ENCODE measurements at places on chromosomes 3 and 15.

- DNase-seq = no peak
These were observed 2.0 kb upstream of the SLC26A6 start for GRCh38 chr3:48637305-48637704.

GRCh38 chr3:179276743-179277142 lies 25.8 kb upstream of the KCNMB3 start:
- no peak for DNase-seq

- no peak for DNase-seq
These were observed 48.9 kb downstream of the PTPRG start for GRCh38 chr3:61610316-61610715.

GRCh38 chr3:169563775-169564059 lies 99.8 kb downstream of the MECOM start:
- DNase-seq = no peak

DNA sequence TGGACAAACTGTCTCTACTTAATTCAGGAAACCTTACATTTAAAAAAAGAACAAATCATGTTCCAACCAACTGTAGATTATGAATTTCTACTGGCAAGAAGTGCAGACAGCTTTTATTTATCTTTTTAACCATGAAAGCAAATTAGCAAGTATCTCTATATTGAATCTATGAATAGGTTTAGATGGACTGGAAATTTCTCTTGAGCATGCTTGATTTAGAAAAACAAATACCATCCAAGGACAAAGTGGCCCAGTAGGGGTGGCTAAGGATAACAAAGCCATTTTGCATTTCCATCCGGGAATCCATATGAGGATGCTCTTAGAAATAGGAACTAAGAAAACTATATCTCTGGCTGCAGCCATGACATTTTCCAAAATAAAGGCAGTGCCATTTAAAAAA lies 150.6 kb downstream of the KCNMB2 start:
- no peak for DNase-seq

DNA sequence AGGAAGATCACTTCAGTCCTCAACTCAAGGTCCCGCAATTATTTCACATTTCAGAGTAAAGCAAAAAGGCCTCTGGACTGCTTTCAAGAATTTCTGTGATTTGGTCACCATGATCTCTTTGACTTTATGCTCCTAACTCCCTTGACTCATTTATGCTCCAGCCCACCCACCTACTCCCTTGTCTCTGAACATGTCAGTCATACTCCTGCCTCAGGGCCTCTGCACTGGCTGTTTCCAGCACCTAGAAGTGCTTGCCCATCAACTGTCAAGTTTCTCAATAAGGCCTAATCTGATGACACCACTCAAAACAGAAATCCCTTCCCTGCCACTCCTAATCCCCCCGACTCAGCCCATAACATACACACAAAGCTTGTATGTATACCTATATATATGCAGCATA lies 36.1 kb upstream of the CSPG5 start:
- no peak for DNase-seq

DNA sequence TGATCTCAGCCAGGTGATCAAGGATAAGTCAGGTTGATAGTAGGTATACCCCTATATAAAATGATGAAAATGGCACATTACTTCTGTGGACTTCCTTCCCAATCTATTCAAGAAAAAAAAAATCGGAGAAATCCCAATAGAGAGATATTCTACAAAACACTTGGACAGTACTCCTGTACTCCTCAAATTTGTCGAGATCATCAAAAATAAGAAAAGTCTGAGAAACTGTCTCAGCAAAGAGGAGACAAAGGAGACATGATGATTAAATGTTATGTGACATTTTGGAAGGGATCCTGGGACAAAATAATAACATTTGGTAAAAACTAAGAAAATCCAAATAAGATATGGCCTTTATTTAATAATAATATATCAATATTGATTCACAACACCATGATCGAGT lies 94.6 kb downstream of the DCLK3 start:
- DNase-seq = no peak

- no peak for DNase-seq
These were observed 4.4 kb upstream of the BRPF1 start for GRCh38 chr3:9727041-9727595.

- no peak for DNase-seq
These were observed 87.3 kb upstream of the OXTR start for GRCh38 chr3:8856721-8857120.

DNA sequence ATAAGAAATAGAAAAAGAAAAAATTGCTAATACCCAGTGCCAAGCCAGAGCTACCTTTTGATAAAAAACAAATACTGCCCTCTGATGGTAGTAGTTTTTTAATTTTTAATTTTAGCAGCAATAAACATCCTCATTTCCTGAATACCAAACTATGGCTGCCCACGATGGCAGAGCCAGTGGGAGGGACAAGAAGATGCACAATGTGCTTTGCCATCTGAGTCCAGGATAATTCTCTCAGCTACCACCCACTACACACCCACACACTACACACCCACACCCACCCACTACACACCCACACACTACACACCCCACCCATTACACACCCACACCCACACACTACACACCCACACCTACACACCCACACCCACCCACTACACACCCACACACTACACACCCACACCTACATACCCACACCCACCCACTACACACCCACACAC lies 17.8 kb downstream of the CEP19 start:
- DNase-seq = no peak

GRCh38 chr3:108292905-108293328 lies 3.4 kb upstream of the HHLA2 start:
- DNase-seq = no peak

DNA sequence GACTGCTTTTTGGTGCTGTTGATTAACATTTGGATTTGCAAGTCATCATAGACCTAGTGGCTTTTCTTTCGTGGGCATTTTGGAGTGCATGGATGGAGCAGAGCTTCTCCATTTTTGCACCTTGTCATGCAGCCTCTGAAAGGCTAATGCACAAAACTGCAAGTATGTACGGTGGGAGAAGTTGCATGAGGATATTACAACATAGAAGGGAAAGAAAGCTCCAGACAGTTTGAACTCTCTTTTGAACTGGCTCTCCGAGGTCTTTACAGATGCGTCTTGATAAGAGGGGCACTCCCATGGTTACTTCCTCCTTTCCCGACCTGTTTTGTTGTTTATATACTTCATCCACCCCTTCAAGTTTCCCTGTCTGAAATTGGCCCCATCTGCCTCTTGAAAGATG lies 147.1 kb upstream of the GBE1 start:
- DNase-seq = no peak

DNA sequence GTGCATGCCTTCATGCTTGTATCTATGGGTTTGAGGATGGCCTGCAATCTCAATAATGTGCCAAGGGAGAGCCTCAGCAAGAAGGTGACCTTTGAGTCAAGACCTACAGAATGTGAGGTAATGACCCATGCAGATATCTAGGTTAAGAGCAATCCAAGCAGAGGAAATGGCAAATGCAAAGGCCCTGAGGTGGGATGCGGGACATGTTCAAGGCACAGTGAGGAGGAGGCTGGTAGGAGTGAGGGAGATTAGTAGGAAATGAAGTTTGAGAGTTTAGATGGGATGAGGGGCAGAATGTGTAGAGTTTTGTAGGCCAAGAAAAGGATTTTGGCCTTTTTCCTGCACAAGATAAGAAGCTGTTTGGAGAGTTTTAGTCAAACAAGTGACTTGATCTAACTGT lies 4.7 kb upstream of the MAP2K5 start:
- no peak for DNase-seq

DNA sequence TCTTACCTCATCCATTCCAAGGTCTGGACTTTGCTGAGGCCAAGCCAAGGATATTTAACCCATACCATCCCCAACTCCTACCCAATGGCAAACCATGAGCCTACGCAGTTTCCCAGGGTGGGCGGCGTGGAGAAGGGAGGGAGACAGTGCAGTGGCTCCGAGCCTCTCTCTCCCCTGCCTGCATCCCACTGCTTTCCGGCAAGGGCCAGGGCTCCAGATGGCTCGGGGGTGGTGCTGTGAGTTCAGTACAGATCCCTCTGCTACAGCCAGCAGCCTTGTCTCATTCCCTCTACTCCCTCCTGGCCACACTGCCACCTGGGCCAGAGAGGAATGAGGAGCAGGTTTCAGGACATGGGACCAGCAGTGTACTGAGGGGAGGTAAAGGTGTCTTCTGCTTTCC lies 44.3 kb upstream of the APEH start:
- DNase-seq = no peak

DNA sequence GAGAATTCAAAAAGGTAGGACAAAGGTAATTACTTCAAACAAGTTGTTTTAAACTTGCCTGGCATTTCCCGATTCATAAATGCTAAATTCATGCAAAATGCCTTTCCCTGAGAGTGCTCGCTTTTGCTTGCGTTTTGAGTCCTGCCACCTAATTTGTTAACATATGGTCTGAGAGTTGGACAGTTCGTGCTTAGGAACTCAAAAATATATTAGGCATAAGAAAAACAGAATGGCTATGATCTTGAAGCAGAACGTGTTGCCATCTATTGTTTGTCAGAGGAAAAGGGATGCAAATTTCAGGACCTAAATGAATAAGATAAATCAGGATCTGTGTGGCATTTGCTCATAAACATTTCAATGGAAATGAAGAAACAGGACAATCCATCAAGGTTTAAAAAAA lies 195.8 kb downstream of the ZMAT3 start:
- no peak for DNase-seq

- DNase-seq = no peak
These were observed 26.4 kb downstream of the NUP210 start for GRCh38 chr3:13393427-13394360.

- DNase-seq = no peak
These were observed 347.4 kb upstream of the ADAMTS9 start for GRCh38 chr3:65035246-65035645.

DNA sequence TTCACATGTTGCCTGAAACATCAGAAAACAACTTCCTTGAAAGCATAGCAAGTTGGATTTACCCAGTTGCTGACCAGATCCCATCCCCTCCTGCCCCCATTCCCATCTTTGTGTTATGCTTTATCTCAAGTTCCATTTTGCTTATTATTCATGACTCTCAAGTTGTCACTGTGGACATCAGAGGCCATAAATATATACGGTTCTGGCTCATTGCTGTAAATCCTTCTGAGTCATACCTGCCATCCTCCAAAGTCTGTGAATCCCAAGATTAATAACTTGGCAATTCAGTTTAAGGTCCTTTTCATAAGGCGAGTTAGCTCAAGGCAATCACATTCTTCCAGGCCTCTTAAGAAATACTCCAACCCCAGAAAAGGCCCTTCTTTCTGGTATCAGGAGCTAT lies 126.2 kb upstream of the C2CD4B start:
- no peak for DNase-seq

DNA sequence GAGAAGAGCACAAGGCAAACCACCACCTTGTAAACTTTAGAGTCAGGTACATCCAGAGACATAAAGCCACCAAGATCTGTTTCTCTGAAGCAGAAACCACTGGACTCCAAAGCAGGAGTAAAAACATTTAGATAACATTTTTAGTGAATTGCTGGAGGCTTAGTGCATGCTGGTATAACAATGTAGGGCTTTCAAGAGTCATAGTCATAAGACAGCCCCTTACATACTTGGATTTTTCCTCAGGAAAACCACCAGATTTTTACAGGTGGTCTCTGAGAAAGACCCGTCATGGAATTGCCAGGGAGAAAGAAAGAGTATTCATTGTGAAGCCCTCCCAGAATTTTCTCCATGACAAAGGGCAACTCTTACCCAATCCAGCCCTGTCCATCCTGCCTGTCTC lies 434.5 kb upstream of the NAALADL2 start:
- DNase-seq = no peak

DNA sequence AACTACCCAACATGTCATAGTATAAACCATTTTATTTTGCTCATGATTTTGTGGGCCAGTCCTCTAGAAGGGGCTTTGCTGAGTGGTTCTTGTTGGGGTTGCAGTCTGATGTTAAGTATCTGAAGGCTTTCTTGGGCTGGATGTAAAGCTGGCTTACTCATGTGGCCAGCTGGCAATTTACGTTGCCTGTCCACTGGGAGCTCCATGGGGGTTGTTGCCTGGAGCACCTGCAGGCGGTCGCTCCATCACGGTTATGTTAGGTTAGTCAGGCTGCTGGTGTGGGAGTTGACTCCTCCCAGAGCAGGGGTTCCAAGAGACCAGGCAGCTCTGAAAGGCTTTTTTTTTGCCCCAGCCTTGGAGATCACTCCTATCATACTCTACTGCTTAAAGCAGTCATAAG lies 98.1 kb downstream of the NR1D2 start:
- DNase-seq = no peak

- no peak for DNase-seq
These were observed 24.7 kb downstream of the ZBBX start for GRCh38 chr3:167355446-167355845.

DNA sequence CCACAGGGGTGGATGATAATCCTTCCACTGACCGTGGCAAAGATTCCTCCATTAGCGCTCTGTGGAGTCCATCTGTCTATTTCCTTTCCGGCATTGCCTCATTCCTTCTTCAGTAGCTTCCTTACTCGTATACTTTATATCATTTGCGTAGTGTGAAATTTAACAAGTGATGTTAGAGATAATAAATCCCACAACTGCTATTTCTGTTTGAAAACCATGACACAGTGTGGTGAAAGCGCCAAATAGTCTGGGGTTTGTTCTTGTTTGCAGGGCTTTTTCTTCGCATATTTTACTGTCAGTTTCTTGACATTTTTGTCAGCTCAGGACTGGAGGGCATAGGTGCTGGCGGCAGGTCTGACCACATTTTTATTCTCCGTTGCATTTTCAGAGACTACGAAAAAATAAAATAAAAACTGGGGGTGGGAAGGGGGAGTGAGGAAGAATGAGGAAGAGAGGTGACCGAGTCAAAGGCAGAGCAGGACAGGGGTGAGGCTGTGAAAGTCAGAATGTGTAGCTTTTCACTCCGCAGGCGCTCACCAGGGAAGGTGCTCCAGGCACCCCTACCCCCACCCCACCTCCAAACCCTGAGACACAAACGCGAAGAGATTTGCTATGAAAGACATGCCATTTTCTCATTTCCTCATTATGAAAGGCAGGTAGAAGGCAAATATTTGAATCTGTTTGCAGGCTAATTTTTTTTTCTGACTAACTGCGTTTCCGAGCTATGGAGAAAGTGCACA lies 965.0 kb downstream of the MCTP2 start:
- no peak for DNase-seq

DNA sequence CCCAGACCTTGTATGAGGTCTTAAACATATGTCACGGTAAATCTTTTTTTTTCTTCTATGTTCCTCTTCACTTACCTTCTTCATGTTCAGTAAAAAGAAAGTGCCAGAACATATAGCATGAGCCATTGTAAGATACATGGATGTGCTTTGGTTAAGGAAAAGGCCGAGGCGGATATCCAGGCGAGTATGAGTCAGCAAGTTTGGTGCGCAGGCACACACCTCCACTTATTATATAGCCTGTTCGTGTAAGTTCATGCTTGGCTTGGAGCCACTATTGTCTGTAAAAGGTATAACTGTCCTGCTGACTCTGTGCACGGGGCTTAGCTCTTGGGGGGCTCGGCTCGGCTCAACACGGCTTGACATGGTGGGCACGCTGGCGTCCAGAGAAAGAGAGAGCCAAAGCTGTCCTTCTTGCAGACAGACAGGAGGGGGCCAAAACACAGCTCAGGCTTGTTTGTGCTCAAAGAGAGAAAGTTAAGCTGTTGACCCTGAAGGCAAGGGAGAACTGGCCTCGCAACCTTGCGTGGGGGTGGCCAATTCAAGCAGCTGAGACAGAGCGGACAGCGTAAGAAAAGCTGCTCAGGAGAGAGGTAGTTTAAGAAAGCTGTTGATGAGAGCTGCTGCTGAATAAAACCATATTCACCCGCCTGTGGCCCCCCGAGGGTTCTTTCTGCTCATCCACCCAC lies 251.2 kb downstream of the SLC9A9 start:
- DNase-seq = no peak
